ENCODE measurements at places on chromosomes 5 and 9.

DNA sequence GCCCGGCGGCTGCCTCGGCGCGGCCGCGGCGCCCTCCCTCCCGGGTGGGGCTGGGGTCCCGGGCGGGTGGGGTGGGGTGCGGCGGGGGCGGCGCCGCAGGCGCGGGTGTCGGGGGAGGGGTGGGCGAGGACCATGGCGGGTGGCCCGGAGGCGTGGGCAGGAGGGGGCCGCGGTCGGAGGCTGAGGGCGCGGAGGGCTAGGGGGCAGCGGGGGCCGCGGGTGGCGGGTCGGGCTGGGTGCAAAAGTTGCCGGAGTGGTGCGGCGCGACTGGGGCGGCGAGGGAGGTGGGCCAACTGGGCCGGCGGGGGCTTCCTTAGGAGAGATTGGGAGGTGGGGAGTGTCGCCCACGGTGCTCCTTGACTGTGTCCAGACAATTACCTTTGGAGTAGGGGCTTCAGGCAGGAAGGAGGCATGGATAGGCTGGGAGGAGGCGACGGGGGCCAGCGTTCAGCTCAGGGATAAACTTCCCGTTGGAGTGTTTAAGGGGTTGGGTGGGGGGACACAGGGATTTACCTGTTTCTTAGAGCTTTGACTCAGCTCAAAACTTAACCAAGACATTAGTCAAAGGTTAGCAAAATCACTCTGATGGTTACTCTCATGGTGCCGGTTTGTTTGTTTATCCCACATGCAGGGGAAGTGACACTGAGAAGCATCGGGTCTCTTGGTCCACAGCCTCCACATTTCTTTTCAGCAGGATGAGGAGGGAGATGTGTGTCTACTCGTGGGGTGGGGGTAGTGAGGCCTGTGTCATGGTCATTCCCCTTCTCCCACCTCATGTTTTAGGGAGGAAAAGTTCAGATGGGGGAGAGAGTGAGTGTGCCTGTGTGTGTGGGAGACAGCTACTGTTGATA, 859 bp downstream of the CSNK1G3 start:
- no peak for DNase-seq

- DNase-seq = no peak
Observed at GRCh38 chr9:106897236-106897635, 34.3 kb downstream of the ZNF462 start.

- no peak for DNase-seq
Observed at GRCh38 chr5:139759219-139759721, 36.3 kb upstream of the PSD2 start.

GRCh38 chr5:95605786-95606185, 14.1 kb upstream of the GPR150 start:
- DNase-seq = no peak

DNA sequence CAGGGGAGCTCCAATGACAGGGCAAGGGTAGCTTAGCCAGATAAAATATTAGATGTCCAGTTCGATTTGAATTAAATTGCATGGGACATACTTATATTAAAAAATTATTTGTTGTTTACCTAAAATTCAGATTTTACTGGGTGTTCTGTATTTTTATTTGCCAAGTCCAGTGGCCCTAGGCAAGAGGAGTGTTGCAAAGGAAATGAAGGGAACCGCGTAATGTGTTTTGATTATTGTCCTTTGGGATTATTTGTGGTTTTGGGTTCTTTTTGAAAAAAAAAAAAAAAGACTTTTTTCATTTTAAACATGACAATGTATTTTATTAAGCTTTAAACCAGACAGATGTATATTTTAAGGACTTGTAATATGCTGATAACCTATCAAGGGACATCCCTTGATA, 179.3 kb downstream of the C9orf152 start:
- DNase-seq = no peak

GRCh38 chr5:147406636-147407035, 103.2 kb downstream of the DPYSL3 start:
- DNase-seq = no peak

DNA sequence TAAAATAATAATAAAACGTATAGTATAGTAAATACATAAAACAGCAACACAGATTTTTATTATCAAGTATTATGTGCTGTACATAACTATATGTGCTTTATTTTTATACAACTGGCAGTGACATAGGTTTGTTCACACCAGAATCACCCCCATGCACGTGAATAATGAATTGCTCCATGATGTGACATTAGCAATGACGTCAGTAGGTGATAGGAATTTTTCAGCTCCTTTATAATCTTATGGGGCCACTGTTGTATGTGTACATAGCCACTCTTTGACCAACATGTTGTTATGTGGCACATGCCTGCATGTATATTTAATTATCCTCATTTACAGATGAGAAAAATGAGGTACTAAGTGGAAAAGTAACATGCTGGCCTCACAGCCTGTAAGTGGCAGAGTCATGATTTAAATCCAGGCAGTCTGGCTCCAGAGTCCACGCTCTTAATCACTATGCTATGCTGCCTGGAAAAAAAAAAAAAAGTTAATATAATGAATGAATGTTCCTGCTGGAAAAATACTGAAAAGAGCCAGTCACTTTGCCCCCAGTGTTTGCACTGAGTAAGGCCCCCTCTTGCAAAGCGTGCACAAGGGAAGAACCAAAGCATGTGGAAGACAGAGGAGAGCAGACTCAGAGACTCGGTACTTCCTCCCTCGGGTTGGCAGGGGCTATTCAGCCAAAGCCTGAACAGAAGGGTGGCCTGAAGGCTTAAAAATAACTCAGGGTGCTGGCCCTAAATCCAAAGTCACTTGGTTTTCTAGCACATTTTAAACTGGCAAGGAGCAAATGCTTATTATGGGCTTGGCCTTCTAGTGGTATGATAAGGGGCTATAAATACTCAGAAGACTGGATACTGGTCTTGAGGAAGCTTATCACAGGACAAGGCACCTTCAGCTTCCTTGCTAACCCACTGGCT, 206.8 kb downstream of the GLIS3 start:
- DNase-seq = no peak

- no peak for DNase-seq
Observed at GRCh38 chr9:133341369-133342068, 5.5 kb upstream of the SURF6 start.

DNA sequence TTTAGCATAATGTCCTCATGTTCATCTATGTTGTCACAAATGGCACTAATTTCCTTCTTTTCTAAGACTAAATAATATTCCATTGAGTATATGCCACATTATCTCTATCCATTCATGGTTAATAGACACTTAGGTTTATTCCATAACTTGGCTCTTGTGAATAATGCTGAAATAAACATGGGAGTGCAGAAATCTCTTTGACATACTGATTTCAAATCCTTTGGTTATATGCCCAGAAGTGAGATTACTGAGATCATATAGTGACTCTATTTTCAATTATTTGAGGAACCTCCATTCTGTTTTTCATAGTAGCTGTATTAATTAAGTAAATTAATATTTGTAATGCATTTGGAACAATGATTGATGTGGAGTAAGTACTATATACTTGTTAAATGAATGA, 13.0 kb downstream of the SMIM3 start:
- no peak for DNase-seq

- no peak for DNase-seq
Observed at GRCh38 chr9:103700195-103700962, 393.7 kb upstream of the SMC2 start.

- peak; percentile 22 for DNase-seq
Observed at GRCh38 chr5:140239939-140240700, 62.8 kb downstream of the PFDN1 start.

GRCh38 chr5:143433670-143434069, 30.2 kb upstream of the NR3C1 start:
- no peak for DNase-seq

GRCh38 chr5:95862671-95863382, 40.3 kb upstream of the GLRX start:
- DNase-seq = peak; percentile 35

GRCh38 chr9:13228431-13228830, 51.1 kb downstream of the MPDZ start:
- DNase-seq = no peak

DNA sequence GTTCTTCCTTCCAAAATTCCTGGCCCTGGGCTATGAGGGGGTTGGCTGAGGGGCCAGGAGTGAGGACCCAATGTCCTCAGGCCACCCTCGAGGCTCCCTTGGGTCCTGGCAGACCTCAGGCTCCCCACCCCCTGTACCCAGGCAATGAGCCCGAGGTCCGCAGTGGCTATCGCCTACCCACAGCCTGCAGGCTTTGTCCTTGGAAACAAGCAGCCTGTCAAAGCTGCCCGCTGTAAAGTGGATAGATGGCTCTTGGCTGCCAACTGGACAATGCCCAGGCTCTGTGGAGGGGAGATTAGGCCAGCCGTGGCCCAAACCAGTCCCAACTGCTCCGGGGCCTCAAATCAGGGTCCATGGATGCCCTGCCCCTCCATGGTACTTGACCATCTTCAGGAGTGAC, 2.2 kb upstream of the ADGRD2 start:
- DNase-seq = no peak

DNA sequence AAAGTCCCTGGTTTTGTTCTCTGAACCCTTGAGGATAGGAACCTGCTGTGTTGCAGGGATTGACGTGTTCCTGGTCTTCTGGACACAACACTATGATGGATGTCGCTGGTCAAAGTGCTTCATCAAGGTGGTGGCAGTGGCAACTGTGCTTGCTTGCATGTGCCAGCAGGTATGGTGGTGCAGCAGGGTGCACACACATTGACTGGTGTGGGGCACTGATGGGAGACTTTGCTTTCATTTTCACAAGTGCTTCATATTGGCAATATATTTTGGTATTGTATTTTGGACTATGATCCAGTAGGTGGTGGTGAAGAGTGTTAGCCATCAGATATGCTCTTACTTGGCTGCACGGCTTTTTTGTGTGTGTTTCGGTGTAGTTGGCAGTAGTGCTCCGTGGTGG, 479.8 kb upstream of the CTNND2 start:
- DNase-seq = no peak

GRCh38 chr5:169563369-169563768, 20.2 kb upstream of the SPDL1 start:
- no peak for DNase-seq

DNA sequence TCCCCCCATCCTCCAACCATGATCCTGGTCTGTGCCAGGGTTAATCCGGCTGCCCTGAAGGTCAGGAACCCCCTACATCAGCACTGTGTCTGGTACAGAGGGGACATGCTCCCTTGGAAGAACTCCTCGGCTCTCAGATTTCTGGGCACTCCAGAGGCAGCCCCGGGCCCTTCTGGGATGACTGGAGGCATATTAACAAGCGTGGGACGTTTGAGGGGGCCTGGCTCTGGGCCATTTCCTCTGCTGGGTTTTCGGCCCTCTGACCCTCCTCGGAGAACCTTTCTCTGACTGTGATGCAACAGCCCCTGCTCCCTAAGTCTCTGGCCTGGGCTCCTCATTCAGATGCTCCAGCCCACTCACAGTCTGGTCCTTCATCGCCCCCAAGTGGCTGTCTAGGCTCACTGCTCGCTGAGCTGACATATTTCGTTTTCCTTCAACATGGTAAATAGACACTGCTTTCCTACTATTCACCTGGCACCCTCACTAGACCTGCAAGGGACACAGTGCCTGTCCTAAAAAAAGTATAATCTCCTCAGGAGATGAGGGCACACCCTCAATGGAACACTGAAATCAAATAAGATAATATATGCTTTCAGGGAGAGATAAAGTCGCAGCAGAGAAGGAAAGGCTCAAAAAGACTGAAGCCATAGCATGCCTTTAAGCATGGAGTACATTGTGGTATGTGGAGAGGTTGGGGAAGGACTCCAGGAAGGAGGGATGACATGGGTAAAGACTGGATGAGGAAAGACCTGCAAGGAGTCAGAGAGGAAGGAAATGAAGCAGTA, 404.7 kb upstream of the TRPC7 start:
- DNase-seq = peak; percentile 13

DNA sequence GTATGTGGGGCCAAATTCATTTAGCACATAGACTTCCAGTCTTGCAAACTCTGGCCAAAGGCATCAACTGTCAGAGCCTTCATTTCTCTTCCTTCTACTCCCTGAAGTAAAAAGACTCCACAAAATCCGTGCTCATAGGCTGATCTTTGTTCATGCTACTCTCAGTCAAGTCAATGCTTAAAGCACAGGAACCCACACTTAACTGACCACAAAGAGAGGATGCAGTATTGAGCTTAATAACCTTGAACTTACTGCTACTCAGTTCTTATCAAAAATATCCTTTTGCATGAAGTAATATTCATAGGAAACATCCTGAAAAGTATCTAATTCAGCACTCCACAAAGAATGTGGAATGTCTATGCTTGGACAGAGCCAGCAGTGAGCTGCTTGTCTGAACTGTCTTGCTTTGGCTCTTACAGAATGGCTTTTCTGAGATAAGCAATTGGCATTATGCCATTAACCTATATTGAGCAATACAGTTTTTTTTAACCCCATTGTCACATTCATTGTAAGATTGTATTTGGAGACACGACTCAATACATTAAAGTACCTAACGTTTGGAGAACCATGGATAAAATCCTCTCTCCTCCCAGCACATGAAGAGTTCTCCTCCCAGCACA, 21.7 kb downstream of the LPAR1 start:
- DNase-seq = no peak

DNA sequence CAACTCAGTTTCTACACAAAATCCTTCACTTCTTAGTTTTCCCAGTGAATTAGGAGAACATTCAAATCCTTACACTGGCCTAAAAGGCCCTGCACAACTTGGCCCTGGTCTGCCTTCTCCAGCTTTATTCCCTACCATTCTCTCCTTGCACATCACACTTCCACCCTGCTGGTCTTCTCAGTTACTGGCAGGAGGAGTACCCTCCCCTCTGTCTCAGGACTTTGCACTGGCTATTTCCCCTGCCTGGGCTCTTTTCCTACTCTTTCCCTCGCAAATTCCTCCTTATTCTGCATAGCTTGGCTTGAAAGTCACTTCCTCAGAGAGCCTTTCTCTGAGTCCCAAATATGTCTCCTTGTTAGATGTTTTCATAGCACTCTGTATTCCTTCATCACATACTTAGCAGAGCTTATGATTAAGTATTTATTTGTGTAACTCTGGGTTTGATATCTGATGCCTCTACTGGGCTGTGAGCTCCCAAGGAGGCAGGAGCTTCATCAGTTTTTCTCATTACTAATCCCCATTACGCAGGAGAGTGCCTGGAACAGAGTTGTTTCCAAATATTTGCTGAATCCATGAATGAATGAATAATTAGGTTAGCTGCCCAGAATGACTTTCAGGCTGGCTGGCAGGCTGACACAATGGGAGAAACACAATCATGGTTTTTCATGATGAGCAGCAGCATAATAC, 159.8 kb upstream of the KLF9 start:
- peak; percentile 60 for DNase-seq

DNA sequence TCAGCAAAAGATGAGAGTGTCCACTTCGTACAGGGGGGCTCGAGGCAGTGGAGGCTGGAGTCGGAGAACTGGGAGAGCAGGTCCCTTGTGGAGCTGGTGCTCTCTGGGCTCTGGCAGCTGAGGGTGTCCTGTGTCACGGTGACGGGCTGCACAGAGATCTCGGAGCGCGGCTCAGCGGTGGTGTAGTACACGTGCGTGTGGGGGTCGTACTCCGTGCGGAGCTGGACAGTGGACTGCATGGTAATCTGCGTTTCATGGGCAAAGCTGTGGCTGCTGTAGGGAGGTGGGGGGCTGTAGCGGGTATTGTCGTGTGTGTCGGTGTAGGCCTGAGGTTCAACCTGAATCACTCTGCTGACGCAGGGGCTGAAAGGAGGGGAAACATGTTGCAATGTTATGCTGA, 48.0 kb downstream of the PTCH1 start:
- DNase-seq = no peak
